SHP77 treated with DMSO at 0.1 percent for 48 hours (cell line): ENCODE measurements at places on chromosomes 4 and X.

- DNase-seq = no peak
Measured at GRCh38 chr4:13778367-13778766, 150.8 kb upstream of the BOD1L1 start.

DNA sequence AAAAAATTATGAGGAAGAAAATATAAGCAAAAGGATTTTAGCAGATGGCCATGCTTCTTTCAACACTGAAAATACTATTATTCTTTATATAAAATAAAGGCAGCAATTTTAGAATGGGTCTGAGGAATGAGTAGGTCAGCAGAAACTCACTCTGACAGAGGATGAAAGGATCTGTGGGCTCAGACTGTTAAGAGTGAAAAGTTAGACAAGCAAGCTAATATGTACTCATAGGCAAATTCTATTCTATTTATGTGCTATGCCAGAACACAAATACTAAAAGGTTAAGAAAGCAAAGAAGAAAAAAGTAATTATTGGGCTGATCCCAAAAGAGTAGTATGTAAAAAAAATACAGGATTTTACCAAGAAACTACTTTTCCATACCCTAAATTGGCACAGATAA, 13.9 kb downstream of the LCORL start:
- no peak for DNase-seq

- DNase-seq = no peak
Measured at GRCh38 chrX:276581-277201, 4.5 kb upstream of the PLCXD1 start.

DNA sequence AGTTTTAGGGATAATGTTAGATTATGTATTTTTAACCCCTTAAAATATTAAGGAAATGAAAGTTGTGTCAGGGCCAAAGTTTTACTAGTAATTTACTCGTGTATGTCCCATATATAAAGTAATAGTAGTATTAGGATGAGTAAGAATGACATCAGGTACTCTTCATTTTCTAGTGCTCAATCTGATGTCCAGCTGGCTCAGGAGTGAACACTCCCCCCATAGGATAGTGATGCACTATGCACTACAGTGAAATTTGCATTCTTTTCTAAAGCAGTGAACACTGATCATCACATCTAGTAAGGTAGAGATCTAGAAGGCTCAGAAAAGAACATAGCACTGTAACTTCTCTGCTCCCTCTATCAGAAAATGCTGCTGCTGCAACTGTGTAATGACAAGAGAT, 409.7 kb downstream of the GLUD2 start:
- no peak for DNase-seq

GRCh38 chr4:76212851-76213414, 691 bp downstream of the SCARB2 start:
- DNase-seq = peak; percentile 35
